Ureter (tissue), 1 donor: ENCODE measurements at places on chromosomes 1 and 21. TPM values are rescaled to one million over a fixed set of nuclear protein-coding genes. Genes with fewer than 3 reads are reported as not detected.

DNA sequence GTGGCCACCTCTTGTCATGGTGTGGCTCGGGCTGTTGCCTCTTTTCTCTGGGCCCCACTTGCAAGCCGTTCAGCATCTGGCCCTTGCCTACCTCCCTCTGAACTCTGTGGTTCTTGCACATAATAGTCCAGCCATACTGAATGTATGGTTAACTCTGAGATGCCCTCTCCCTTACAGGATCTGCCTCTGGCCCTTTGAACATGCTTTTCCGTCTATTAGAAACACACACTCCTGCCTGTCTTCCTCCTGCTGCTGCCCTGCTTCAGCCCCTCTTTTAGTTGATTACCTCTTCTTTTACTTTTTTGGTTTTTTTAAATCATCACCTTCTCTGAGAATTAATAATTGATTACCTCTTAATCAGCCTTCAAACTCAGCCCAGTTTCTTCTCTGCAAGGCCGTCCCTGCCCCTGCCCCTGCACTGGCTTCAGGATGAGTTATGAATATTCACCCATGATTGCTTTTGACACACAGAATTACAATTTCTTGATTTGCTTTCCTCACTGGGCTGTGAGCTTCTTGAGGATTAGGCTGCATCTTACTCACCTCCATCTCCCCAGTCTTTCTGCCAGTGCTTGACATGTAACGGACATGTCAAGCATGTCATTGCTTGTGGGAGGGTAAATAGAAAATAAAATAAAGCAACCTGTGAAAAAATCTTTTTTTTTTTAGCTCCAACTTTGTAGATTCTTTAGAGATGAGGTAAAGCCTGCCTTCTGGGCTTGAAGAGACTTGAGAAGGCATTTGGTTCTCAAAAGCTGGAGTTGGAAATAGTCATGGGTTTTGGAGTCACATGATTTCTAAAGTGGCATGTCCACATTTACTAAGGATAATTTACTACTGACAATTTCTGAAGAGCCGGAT is 158.3 kb downstream of the PLXNA2 start:
- DNase-seq, result no peak

- DNase-seq, result no peak
Measured at GRCh38 chr1:86140281-86140880, 16.2 kb downstream of the COL24A1 start.

DNA sequence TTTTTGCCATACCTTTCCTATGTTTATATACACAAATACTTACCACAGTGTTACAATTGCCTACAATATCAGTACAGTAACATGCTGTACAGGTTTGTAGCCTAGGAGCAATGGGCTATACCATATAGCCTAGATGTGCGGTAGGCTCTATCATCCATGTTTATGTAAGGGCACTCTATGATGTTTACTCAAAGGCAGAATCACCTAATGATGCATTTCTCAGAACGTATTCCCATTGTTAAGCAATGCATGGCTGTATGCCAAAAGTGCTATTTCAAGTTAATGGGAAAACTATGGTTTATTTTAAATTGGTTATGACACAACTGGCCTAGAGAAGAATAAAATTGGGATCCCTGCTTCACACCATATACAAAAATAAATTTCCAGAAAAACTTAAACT is 36.9 kb upstream of the DISP1 start:
- DNase-seq, result no peak

DNA sequence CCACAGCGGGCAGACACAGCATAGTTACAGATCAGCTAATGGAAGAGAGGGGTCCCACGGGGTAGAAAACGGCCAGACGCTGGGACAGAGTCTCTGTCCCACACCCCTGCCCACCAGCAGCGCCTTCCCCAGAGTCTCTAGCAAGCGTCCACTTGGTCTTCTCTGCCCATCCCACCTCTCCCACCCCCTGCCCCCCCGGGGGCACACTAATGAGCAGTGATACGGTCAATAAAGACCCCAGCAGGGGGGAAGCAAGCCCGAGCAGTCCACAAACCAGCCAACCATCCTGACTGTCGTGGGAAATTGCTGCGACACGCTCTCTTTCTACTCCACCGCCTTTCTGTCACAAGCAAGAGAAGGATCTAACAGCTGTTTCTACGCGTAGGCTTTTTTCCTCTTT is 374.7 kb downstream of the NPHP4 start:
- DNase-seq, result no peak

DNA sequence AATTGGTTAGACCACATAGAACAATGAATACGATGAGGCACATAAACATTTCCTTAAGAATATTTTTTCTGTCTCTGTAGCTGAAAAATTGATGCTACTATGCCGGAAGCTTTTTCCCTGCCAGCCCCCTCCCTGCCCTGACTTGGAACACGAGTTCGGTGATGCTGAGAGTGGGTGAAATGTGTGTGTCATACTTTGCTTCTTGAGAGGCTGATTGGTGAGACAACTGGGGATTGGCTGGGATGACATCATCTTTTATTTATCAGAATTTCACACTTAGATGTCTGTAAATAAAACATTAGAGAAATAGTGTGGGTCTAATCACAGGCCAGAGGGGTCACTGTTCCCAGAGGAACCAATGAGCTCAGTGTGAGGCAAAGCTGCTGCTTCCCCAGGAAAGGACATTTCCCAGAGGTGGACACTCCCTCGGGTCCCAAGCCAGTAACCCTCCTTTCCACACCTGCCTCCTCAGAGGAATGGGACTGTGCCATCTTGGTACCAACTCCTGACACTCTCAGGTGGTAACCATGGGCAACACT is 195.4 kb upstream of the C1orf174 start:
- DNase-seq, result no peak

DNA sequence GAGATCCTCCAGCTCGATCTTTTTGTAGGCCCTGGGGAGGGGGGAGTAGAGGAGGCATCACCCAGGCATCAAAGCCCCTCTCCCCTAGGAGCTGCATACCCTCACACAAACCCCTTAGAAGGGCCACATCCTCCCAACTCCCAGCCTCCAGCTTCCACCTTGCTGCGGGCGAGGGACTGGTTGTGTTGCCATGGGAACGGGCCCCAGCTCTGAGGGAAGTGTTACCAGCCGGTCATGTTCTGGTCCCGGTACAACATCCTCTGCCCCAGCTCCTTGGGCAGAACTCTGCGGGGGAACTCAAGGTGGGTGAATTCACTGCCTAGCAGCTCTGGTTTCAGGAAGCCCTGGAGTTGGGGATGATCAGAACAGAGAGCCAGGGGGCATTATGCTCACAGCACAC is 4.1 kb downstream of the PPM1J start:
- no peak for DNase-seq

- no peak for DNase-seq
Measured at GRCh38 chr1:160544647-160545046, 21.6 kb upstream of the SLAMF6 start.

DNA sequence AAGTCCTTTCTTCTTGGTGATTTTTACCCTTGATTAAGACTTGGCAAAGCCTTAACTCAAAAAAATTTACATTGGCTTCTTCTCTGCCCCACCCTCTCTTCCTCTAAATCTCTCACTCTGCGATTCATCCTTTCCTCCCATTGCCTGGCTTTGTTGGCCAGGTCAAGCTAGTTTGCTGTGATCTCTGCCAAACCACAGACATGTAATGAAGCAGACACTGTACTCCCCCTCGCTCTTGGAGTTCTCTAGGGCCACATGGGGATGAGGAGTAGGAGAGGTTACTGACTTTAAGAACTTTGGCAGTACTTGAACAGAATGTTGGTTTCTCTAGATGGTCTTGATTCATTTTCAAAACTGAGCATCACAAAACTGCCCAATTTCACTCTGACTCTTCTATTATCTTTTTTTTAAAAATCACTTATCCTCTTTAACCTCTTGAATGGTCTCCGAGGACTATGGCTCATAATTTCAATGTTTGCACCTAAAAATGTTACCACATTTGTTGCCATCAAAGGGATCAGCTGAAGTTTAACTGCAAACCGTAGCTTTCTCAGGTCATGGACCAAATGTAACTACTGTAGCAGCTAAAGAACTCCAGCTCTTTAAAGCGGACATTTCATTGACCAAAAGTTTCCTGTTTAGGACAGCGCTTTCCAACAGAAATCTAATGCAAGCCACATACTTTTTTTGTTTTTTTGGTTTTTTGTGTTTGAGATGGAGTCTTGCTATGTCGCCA is 62.7 kb upstream of the IPO9 start:
- no peak for DNase-seq

DNA sequence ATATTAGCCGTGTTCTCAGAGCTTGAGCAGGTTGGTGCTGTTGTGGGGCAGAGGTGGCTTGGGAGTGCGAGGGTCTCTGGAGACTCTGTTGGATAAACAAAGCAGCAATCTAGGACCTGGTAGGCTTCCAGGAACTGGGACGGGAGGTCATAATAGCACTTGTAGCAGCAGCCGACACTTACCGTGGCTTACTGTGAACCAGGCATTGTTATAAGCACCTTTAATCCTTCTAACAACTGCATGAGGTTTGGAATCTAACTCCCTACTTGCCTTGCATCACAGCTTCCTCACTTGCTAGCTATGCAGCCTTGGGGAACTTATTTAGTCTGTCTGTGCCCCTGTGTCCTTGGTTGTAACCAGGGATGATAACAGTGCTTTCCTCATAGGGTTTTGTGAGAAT is 94.9 kb downstream of the NAV1 start:
- no peak for DNase-seq

ORC1 gene
- 1.1 TPM for total RNA-seq

ZBTB18 gene
- total RNA-seq, result 14.2 TPM

PLA2G2A gene
- 165 TPM for total RNA-seq
